ENCODE measurements at places on chromosomes 2 and 18.

GRCh38 chr18:14914121-14914520, 166.1 kb downstream of the ANKRD30B start:
- DNase-seq, result no peak

- no peak for DNase-seq
These were observed 106.0 kb downstream of the KCNJ3 start for GRCh38 chr2:154804451-154804850.

- peak; percentile 74 for DNase-seq
These were observed 15.5 kb upstream of the DUSP19 start for GRCh38 chr2:183063083-183063482.

GRCh38 chr2:209472871-209473270, 49.0 kb downstream of the MAP2 start:
- DNase-seq, result peak; percentile 43

DNA sequence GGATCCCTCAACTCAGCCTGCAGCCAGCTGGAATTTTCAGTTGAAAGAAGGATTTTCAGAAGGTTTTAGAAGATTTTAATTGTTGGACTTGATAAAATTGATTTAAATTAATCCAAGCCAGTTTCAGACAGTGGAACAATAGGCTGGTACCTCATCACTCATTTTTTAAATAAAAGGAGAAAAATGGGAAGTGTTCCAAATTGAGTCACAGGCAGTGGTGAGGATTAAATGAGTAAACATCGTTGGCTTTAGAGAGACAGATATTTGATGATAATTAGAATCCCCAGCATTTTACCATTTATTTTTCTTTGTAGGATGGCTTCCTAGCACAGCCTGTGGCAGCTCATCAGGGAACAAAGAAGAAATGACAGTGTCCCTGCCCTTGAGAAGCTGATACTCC, 7.4 kb downstream of the CXCR4 start:
- no peak for DNase-seq
